ENCODE measurements at places on chromosomes 13 and 19. TPM values are rescaled to one million over a fixed set of nuclear protein-coding genes. Genes with fewer than 3 reads are reported as not detected.

DNA sequence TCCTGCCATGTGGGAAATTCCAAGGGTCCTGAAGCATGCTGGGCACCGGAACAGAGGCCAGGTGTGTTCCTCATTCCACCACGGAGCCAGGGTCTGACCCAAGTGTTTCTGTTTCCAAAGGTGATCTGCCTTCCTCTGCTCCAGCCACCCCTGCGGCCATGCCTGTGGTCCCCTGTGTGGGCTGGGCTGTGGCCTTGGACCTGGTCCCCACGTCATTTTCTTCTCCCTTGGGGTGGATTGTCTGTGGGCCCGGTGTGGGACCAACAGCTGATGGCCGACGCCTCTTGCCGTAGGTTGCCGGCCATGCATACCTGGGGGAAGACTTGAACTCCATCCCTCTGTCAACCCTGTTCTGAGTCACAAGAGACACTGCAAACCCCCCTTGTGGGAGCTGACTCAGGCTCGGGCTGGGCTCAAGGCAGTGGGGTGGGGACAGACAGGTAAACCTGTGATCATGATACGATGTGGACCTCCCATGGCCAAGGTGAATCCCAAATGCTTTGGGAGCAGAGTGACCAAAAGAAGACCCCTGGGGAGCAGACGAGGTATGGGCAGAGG lies 35.0 kb downstream of the ATP11A start:
- DNase-seq, result no peak

The BRSK1 gene
- not detected for total RNA-seq

The CD22 gene
- 8.8 TPM for total RNA-seq

- no peak for DNase-seq
Observed at GRCh38 chr13:45105895-45106294, 14.4 kb upstream of the GTF2F2 start.

DNA sequence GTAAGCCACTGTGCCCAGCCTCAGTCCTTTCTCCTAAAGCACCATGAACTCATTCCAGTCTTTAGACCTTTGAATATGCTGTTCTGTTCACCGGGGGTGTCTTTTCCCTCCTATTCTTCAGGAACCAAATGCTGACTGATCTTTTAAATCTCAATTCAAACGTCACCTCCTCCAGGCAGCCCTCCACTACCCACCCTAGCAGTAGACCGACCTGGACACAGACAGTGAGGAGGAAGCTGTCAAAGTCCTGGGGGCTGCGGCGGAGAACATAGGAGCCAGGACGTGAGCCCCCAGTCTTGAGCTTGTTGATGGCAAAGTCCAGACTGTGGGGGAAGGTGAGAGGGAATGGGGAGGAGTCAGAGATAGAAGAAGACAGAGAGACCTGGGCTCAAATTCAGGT lies 7.8 kb downstream of the JAK3 start:
- no peak for DNase-seq

DNA sequence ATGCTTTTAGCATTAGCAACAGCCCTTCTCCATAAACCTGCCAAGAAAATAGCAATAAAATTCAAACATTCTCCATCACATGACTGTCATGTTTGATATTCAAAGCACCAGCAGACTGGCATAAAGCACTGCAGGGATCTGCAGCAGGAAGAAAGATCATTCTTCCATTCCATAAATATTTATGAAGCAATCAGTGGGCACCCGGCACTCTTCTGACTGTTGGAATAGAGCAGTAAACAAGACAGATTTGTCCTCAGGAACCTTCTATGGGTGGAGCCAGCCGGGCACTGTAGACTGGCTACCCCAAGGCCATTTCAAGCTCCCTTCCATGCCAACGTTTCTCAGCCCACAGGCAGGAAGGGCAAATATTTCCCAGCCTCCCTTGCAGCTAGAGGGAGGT lies 25.5 kb downstream of the PLA2G4C start:
- no peak for DNase-seq

The PPAN gene
- total RNA-seq, result 44.0 TPM

DNA sequence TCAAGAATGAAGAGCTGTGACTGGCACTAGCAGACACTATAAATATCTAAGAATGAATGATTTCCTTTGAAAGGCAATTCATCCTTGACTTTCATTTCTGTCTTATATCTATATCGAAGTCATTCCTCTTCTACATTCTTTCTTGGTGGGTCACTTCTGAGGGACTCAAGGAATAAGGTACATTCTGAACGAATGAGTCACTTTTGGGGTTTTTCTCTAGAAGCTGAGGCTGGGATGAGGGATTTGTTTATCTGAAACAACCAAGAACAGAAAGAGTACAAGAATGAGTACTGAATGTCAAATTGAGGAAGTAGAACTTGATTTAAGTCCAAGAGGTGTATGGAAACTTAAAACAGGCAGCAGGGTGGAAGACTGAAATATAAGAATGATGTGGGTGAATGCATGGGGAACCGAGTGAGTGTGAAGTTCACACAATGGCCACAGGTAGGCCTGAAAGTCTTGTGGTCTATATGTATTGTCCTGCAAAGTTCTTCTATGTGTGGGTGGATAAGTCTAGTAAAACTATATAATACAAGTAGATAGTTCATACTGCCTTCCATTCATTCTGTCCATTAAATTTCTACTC lies 343.9 kb downstream of the OXGR1 start:
- DNase-seq, result no peak

- DNase-seq, result no peak
Observed at GRCh38 chr19:51226067-51226466, 1.2 kb downstream of the CD33 start.

DNA sequence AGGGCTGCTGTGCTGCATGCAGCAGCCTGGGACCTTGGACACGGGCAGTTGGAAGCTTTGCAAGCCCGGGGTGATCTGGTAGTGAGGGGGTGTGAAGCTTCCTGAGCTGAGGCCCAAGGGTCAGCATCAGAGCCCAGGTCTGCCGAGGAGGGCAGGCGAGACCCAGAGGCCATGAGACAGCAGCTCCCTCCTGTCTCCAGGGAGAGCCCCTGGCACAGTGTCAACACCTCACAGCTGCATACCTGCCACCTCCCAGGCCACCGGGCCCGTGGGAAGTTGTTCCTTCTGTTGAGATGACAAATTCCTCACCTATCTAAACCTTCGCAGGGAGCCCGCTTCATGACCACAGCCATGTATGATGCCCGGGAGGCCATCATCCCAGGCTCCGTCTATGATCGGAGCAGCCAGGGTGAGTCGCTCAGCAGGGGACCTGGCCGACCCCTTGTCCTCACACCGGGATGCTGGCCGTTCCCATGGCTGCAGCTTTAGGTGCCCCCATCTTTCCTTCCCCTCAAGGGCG lies 32.1 kb downstream of the CERS1 start:
- no peak for DNase-seq

- no peak for DNase-seq
Observed at GRCh38 chr13:113162783-113163685, 4.6 kb downstream of the PROZ start.

- DNase-seq, result no peak
Observed at GRCh38 chr19:48372904-48373303, 8.7 kb downstream of the SYNGR4 start.

The MYH14 gene
- total RNA-seq, result 145 TPM

GRCh38 chr13:99307648-99308339 lies 595 bp upstream of the GPR183 start:
- no peak for DNase-seq

DNA sequence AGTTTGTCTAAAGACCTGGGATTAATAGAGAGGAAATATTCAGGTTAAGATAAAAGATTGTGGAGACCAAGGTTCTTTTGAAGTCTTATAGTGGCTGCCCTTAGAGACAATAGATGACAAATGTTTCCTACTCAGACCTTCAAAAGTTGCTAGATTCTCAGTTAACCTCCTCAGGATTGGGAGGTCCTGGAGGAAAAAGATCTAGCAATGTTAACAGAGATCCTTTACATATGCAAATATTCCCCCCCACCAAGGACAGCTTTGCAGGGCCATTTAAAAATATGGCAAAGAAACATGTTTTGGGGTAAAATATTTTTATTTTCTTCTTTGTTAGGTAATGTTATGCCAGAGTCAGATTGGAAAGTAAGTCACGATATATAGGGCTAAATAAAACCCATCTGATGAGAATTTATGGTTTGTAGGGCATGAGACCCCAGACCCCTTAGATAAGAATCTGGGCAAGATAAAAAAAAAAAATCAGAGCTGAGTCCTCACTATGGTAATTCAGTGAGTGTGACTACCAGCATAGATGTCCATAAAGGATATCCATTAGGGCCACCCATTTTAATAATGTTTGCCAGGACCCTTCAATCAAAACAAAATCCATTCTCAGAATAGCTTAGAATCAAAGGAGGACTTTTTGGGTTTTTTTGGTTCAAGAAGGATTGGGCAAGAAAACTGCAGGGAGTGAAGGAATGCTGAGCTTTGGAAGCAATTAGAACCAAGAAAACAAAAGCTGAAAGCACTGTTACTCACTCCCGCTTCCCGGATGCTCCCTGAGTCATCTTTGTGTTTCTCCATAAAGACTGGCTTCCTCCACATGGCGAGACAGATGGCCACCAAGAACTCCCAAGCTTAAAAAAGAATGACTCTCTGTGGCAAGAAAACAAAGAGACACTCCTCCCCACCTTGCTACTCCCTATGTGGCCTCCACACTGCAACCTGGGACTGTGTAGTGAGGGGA lies 28.2 kb downstream of the VSTM1 start:
- DNase-seq, result no peak

- no peak for DNase-seq
Observed at GRCh38 chr19:39498798-39499642, at the start of gene DLL3. DLL3 (plus strand) TSS chr19:39498947; CDS start chr19:39498975, 28 bp downstream.

GRCh38 chr13:70128098-70128497 lies 19.8 kb upstream of the KLHL1 start:
- DNase-seq, result no peak

The CCDC122 gene
- total RNA-seq, result 3.5 TPM

DNA sequence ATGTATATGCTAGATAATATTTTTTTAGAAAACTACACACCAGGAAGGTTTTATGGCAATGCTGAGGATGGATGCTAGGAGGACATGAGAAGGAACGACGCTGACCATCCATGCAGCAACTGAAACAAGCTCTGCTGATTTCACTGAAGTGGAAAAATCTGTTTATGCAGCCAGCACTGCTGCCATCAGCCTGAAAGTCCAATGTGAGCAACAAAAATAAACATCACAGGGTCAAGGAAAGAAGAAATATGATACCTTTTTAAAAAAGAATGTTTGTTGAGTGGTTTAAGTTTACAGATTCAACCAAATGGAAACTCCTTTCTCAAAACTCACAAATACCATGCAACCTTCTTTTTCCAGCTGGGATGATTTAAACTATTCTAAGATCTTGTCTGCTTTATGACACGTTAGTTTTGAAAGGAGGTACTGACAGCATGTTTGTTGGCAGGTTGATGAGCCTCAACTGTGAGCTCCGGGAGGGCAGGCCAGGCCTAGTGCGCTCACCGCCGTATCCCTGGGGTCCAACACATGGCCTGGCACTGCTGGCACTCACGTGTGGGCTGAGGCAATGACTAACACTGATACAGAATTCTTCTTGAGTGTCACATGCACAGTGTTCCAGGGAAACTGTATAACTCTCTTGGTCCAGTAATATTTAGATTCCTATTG lies 46.8 kb downstream of the LATS2 start:
- no peak for DNase-seq

- DNase-seq, result no peak
Observed at GRCh38 chr19:39187552-39187943, 9.2 kb upstream of the NCCRP1 start.

- DNase-seq, result peak; percentile 29
Observed at GRCh38 chr13:30618186-30618929, 638 bp downstream of the USPL1 start.

GRCh38 chr19:47613165-47614020 lies 4.5 kb downstream of the BICRA start:
- DNase-seq, result no peak

GRCh38 chr19:43683905-43684304 lies 13.9 kb upstream of the PLAUR start:
- no peak for DNase-seq

- DNase-seq, result no peak
Observed at GRCh38 chr19:38888876-38889275, 10.5 kb downstream of the SIRT2 start.

The SCN1B gene
- 13.1 TPM for total RNA-seq

- no peak for DNase-seq
Observed at GRCh38 chr13:99015606-99016490, 38.0 kb upstream of the DOCK9 start.

- peak; percentile 98 for DNase-seq
Observed at GRCh38 chr19:12983542-12984142, 11.6 kb upstream of the NFIX start.

- no peak for DNase-seq
Observed at GRCh38 chr13:79749984-79750551, 269.1 kb downstream of the NDFIP2 start.

- no peak for DNase-seq
Observed at GRCh38 chr19:13463296-13463695, 43.0 kb downstream of the CACNA1A start.

The CBY2 gene
- total RNA-seq, result not detected

GRCh38 chr13:113445791-113446487 lies 7.3 kb downstream of the ADPRHL1 start:
- DNase-seq, result peak; percentile 59

- peak; percentile 44 for DNase-seq
Observed at GRCh38 chr19:3801412-3802096, 15.4 kb upstream of the MATK start.

DNA sequence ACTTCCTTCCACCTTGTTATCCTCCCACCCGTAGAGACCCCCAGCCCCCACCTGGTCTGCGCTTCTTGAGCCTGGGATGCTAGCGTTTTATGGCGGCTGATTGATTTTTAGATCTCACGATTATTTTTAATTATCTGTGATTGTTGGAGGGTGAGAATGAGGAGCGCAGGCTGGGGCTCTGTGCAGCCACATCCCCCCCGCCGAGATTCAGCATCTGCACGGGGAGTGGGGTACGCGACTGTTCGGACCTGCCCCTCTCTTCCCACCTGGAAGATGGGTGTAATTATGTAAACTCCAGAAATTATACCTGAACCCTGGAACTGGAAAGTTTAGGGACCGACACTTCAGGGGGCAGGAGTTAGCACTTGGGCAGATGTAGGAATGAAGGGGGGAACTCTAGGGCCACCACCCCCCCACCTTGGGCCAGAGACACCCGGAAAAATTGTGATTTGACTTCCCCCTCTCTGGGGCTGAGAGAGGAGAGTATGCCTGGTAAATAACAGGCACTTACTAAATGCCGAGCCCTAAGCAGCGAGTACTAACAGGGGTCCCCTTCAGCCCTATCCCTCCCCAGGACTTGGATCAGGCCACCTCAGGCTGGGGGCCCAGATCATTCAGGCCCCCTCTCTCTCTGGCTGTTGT lies 1.8 kb upstream of the ONECUT3 start:
- DNase-seq, result no peak

The RXFP2 gene
- total RNA-seq, result not detected

DNA sequence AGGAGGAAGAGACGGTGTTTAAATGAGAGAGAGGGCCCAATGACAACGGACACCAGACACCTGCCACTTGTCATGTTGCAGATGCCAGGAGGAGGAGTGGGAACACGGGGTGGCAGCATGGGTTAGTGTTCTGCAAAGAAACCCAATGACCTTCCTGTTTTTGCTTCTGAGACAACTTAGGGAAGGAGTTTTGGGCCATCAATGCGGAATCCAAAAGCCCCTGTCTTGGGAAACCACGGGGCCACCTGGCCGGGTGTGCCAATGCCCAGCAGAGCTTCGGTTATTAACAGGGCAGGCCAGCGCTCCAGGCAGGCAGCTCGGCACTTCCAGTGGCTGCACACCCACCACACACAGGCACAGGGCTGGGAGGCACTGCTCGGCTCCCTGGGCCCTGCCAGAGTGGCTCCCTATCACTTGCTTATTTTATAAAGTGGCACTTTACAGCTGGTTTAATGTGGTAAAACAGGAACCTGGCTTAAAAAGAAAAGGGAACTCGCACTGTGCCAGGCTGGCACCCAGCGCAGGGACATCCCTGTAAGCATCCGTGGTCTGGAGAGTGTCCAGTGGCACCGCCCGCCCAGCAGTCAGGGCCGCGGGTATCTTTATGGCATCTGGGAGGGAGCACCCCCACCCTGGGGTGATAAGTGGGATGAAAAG lies 19.1 kb downstream of the ELL start:
- peak; percentile 54 for DNase-seq
